ENCODE measurements at places on chromosomes 2 and 18. TPM values are rescaled to one million over a fixed set of nuclear protein-coding genes. Genes with fewer than 3 reads are reported as not detected.

The ZNF396 gene
- 0.19 TPM for total RNA-seq

The AMER3 gene
- total RNA-seq: not detected

The CEBPZ gene
- total RNA-seq: 31.9 TPM

The KIF1A gene
- total RNA-seq: not detected

The MATN3 gene
- total RNA-seq: 1.2 TPM

The NFE2L2 gene
- total RNA-seq: 84.8 TPM

The TCF7L1 gene
- 5.8 TPM for total RNA-seq

The C2orf80 gene
- total RNA-seq: not detected

The TBC1D8 gene
- total RNA-seq: 24.7 TPM

The MAP3K19 gene
- total RNA-seq: not detected

The C1QL2 gene
- not detected for total RNA-seq

The ADAM23 gene
- 0.09 TPM for total RNA-seq

The KLHL30 gene
- not detected for total RNA-seq

The POTEJ gene
- not detected for total RNA-seq

The STRN gene
- total RNA-seq: 14.5 TPM

The CBLN2 gene
- total RNA-seq: not detected

The CABYR gene
- 5.9 TPM for total RNA-seq

The IL1R2 gene
- not detected for total RNA-seq

The FAM237A gene
- not detected for total RNA-seq

The KCNG2 gene
- not detected for total RNA-seq

The SLC9A4 gene
- not detected for total RNA-seq

The CNOT9 gene
- 58.5 TPM for total RNA-seq

The ANTXR1 gene
- 11.4 TPM for total RNA-seq

The EFR3B gene
- 0.28 TPM for total RNA-seq

The RAPGEF4 gene
- 1.4 TPM for total RNA-seq

The UPP2 gene
- total RNA-seq: not detected

The TUBA3D gene
- total RNA-seq: not detected

The KCNE4 gene
- total RNA-seq: 0.35 TPM

The KCNIP3 gene
- 0.99 TPM for total RNA-seq

The FNDC4 gene
- total RNA-seq: 12.5 TPM

The CNGA3 gene
- total RNA-seq: not detected

The IL1A gene
- 37.0 TPM for total RNA-seq

The FOXI3 gene
- not detected for total RNA-seq

The DCAF17 gene
- total RNA-seq: 8.2 TPM

The ATP8B1 gene
- total RNA-seq: 23.5 TPM

The LRRTM1 gene
- not detected for total RNA-seq

The PPM1G gene
- 114 TPM for total RNA-seq

The MC4R gene
- total RNA-seq: not detected

The C2orf92 gene
- 0.60 TPM for total RNA-seq

The SERPINB12 gene
- total RNA-seq: 0.28 TPM

The RSAD2 gene
- total RNA-seq: not detected

The GCG gene
- total RNA-seq: not detected

The RGPD4 gene
- not detected for total RNA-seq

The ANKRD23 gene
- total RNA-seq: 0.56 TPM

The SDC1 gene
- 909 TPM for total RNA-seq

The FOXD4L1 gene
- total RNA-seq: not detected

The AGPS gene
- 26.8 TPM for total RNA-seq

The IL36B gene
- not detected for total RNA-seq

The IL36RN gene
- total RNA-seq: 11.6 TPM

The ZFAND2B gene
- 31.5 TPM for total RNA-seq

The EML4 gene
- 21.5 TPM for total RNA-seq

The CHRND gene
- total RNA-seq: not detected

The LONRF2 gene
- total RNA-seq: not detected

The FZD7 gene
- 6.8 TPM for total RNA-seq

The ARHGEF33 gene
- 0.14 TPM for total RNA-seq

The COL4A4 gene
- 0.05 TPM for total RNA-seq

Data from airway epithelial cell (primary cell).